COR-L47 (cell line): ENCODE measurements at places on chromosomes 1 and 21.

DNA sequence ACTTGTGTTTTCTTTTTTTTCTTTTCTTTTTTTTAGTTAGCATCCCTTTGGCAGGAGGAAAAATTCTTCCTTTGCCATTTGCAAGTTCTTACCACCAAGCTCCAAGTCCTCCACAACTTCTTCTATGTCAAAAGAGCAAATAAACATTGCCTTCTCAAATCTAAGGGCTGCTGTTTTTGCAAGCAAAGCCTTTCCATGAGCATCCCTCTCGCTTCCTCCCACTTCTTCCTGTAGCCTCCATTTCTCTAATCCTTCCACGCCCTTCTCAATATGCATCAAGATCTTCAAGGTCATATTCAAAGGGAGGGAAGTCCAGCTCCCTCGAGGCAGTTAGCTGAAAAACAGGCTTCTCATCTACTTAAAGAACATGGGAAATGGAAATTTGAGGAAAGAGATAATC is 147.1 kb downstream of the ADSS2 start:
- DNase-seq = no peak

DNA sequence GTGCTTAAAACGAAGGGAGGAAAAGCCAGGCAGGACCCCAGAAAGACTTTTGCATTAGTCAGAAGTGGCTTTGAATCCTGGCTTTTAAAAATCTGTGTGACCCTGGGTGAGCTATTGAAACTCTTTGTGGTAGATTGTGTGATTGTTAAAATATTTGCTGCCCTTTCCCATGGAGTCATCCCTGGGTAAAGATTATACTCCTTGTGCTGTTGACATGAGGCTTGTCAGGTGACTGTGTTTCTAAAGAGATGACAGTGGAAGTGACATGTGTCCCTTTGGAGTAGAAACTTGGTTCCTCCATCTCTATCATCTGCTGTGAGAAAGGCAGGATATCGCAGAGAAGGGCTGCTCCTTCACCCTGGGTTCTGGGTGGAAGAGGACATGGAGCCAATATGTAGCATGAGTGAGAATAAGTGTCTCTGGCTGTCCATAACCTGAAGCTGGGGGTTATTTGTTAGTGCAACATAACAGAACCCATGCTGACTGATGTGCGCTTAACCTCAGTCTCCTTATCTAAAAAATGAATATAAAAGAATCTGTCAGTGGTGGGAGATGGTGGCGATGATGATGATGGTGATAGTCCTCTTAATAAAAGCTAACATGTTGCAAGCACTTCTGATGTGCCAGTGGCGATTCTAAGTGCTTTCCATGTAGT is 187.6 kb downstream of the RHOU start:
- no peak for DNase-seq

- DNase-seq = no peak
Measured at GRCh38 chr1:15064217-15064929, 89.2 kb upstream of the TMEM51 start.

GRCh38 chr1:47680815-47681475 is 243.1 kb downstream of the FOXD2 start:
- DNase-seq = no peak

- no peak for DNase-seq
Measured at GRCh38 chr1:30476911-30477459, 246.4 kb downstream of the MATN1 start.

DNA sequence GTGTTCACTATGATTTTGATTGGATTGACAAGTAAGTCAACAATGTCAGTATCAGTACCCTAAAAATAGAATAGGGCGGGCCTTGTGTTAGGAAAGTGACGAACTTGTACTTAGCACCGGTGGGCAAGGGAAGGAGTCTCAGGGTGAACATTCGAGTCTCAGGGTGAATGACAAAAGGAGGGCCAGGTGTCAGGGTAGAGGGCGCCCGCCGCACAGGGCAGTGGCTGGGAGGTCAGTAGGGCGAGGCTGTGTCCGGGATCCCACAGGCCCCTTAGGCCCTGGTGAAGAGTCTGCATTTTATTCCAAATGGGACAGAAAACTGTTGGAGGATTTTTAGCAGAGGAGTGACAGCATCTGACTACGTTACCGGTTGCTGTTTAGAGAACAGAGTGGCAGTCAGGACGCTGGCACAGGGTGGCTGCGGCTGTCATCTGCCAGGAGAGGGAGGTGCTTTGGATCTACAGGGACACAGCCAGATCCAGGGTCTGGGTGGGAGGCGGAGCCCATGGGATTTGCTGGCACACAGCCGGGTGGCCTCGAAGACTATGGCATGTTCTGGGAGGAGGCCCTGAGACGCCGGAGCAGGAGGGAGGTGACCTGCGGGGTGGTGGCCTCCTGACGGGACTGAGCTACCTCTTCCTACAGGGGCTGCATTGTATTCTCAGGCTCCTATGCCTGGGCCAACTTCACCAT is 11.0 kb downstream of the AGTRAP start:
- DNase-seq = no peak

- no peak for DNase-seq
Measured at GRCh38 chr1:42135426-42135825, 17.8 kb upstream of the GUCA2B start.

GRCh38 chr1:247357052-247357780 is 25.5 kb upstream of the ZNF496 start:
- DNase-seq = no peak

- DNase-seq = no peak
Measured at GRCh38 chr1:24369801-24370200, 43.8 kb downstream of the STPG1 start.

- DNase-seq = no peak
Measured at GRCh38 chr1:245901565-245901964, 605.5 kb downstream of the SMYD3 start.

- DNase-seq = no peak
Measured at GRCh38 chr1:60090655-60091054, 17.1 kb upstream of the C1orf87 start.

DNA sequence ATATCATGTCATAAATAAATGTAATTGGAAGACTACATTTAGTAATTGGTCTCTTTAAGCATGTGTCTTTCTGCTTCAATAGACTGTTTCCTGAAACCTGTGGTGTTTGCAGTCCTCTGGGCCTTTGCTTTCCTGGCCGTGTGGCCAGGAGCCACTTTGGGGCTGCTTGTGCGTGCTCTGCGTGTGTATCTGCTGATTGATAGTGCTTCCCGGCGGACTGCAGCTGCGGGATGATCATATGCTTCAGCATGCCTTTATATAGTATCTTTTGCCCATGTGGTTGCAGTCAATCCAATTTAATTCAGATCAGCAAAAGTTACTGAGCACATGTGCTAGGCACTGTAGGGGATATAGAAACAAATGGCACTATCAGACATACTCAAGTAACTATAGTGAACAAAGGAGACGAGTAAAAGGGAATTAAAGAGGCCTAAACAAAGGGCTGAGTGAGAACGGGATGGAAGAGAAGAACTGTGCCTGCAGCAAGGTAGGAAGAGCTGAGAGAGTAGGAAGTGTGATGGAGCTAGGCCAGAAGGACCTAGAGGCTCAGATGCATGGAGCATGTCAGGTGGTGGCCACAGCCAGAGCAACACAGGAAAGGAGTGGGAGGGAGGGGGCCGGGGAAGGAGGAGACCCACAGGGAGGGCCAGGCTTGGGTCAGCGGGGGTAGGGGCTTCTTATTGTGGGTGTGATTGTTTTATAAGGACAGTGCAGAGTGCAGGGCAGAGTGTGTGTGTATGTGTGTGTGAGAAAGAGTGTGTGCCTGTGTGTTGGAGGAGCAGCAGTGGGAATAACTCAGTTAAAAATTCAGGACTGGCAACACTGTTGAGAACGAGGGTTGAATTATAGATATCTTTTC is 27.2 kb upstream of the TTF2 start:
- DNase-seq = no peak

DNA sequence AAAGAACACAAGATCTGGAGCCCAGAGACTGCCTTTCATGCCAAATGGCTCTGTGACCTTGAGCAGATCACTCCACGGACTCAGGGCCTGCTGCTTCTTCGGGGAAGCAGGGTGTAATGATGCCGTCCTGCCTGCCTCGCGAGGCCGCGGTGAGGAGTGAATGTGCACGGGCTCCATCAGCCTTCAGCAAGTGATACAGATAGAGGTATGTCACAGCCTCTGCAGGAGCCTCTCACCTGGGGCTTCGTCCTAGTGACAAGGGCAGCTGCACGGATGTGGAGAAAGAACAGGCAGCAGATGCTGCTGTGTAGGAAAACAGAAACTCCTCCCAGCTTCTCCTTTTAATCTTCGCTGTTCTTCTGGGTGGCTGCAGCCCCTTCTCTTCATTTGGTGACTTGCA is 127.5 kb downstream of the KCNN3 start:
- no peak for DNase-seq

DNA sequence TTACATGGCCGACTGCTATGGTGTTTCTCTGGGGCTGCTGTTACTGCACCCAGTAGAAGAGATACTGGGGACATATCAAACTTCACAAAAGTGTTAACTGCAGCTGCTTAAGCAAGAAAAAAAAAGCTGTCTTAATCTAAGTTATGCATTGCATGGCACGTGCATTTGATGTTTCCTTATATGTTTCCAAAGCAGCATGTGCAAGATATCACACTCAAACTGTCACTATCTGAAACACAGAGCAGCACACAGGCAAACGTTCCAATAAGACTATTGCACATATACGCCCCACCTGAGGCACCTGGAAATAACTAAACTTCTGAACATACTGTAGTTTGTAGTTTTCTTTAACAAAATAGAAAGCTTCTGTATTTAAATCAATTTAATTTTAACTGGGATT is 671.4 kb upstream of the ADGRL2 start:
- DNase-seq = no peak

DNA sequence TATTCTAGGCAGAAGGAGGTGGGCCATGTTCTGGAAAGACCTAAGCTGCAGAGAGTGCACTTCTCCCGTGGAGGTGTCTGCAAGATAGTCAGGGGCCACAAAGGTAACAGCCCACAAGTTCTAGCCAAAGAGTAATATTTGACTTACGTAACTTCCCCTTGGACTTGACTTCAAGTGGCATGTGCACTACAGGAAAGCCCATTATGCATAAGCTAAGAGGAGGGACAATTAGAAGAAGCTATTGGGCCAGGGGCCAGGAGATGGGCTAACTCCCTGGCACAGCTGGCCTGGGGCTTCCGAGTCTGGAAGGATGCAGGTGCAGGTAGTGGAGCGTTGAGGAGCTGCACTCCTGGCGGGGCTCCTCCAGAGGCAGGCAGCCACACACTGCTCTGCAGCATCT is 58.3 kb downstream of the ERG start:
- DNase-seq = no peak

DNA sequence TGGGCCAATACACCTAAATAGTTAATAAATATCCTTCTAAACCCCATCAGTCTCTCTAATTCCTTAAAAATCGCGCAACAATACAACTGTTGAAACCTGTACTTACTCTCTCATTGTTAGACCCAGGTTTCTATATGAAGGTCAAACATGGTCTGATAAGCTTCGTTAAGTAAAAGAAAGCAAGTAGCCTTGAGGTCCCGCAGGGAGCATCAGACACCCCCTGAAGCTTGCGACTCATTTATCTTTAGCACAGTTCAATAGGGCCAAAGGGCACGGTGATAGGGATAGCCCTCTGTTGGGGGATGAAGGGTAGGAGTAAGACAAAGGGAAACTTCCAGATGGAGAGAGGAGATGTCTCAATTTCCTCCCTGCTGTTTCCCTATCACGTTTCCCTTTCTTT is 27.3 kb upstream of the THEM4 start:
- DNase-seq = no peak

GRCh38 chr1:212289262-212290077 is 4.3 kb downstream of the PPP2R5A start:
- no peak for DNase-seq

- DNase-seq = peak; percentile 52
Measured at GRCh38 chr1:53326598-53327181, 1.2 kb downstream of the LRP8 start.

DNA sequence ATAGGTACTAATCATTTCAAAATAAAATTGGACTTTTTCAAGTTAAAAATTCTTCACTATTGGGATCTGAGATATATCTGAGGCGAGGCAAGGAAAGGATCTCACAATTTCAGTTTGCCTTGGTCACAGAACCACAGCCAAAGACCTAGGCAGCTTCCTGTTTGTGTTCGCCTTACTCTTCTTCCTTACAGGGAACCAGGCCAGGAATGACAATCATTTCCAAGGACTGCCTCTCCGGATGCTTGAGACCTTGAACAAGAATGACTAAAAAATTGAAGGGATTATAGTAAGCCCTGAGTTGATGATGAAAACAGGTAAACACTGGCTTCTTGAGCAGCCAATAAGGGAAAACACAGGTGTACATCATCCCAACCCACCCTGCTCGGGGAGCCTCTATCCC is 35.2 kb upstream of the SERBP1 start:
- no peak for DNase-seq

DNA sequence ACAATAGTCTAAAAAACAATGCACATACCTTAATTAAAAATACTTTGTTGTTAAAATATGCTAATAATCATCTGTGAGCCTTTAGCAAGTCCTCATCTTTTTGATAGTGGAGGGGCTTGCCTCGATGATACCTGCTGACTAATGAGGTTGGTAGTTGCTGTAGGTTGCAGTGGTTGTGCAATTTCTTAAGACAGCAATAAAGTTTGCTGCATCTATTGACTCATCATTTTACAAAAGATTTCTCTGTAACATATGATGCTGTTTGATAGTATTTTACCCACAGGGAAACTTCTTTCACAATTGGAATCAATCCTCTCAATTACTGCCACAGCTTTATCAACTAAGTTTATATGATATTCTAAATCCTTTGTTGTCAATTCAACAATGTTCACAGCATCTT is 7.6 kb downstream of the C1orf87 start:
- no peak for DNase-seq

DNA sequence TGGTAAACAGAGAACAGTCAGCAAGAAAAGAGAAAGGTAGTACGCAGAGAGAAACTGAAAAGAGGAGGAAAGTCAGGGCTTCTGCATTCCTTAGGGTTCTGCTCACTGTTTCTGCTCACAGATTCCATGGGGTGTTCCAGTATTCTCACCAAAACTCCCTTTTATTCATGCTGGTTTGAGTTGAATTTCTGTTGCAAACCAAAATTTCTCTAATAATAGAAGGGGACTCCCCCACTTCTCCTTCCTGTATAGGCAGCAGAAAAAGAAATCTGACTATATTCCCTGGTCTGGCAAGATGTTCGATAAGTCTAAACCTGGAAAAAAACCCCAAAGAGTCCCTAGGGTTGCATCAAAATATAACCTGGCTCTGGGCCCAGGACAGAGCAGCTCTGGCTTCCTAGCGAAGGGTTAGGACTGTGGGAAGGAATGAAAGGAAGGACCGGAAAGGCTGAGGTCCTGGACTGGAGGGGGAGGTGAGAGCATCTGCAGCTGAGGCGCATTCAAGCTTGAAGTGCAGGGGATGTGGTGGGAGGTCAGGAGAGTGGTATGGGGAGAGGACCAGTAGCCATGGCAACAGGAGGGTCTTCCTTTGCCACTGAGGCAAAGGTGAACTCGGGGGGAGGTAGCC is 18.8 kb upstream of the RGS16 start:
- no peak for DNase-seq

GRCh38 chr1:5945445-5945844 is 46.8 kb downstream of the NPHP4 start:
- DNase-seq = no peak

DNA sequence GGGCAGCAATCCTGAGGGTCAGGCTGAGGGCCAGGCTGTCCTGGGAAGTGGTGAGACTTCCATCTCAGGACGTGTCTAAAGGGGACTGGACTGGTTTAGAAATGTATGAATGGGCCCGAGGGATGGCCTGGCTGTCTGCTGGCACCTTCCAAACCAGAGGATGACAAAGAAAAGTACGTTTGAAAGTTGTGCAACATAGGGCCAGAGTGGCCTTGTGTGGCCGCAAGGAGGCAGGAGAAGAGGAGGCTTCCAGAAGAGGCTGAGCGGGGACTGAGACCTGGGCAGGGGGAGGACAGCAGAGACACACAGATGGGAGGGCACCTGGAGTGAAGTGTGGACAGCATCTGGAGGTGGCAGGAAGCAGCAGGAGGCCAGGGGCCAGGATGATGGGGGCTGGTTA is 2.6 kb upstream of the SYTL1 start:
- DNase-seq = no peak
